HAP-1 (cell line): ENCODE measurements at places on chromosomes 13 and 19.

DNA sequence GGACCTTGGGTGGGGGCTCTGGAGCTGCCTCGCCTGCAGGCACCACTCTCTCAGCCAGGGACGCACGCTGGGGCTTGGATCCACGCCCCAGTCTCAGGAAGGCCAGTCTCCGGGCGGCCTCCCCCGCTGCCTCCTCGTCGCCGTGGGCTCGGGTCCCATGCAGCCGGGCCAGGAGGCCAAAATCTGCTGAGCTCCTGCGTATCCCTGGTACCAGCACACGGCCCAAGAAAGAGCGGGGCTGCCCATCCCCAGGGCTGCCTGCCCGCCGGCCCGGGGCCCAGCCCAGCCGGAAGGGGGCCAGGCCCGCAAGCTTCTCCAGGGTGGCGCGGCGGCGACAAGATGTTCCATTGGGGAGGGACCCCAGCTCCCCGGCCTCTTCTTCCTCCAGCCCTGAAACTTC lies 6.7 kb downstream of the EXOC3L2 start:
- DNase-seq = no peak

DNA sequence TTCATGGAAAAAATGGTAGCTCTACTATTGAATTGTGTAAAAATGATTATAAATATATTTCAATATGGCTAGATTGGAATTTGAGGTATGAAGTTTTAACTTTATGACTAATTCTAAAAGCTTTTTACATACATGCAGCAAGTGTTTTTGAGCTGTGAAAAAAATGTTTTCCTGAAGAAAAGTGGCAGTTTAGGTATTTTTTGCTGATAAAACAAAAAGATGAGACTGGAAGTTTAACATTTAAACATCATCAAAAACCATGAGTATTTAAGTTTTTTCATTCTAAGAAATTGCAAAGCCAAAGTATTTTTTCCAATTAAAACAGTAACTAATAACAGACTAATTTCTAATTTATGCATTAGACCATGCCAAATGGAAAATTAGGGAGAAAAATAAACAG lies 751.1 kb downstream of the FGF9 start:
- DNase-seq = no peak

DNA sequence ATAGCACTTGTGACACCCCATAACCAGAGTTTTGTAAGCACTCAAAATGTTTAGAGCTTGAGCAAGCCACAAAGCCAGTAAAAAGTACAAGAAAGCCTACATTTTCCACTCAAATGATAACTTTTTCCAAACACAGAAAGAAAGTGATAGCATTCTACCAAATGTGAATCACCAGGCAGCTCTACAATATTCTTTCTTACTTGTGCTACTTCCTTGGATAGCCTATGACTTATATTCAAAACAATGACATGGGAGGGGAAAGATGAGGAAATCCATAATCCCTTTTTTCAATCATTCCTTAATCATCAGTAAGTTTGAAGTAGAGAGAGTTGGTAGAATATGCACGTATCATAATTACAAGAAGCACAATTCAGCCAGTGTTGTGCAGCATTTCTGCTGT lies 650.8 kb upstream of the PCDH9 start:
- no peak for DNase-seq

DNA sequence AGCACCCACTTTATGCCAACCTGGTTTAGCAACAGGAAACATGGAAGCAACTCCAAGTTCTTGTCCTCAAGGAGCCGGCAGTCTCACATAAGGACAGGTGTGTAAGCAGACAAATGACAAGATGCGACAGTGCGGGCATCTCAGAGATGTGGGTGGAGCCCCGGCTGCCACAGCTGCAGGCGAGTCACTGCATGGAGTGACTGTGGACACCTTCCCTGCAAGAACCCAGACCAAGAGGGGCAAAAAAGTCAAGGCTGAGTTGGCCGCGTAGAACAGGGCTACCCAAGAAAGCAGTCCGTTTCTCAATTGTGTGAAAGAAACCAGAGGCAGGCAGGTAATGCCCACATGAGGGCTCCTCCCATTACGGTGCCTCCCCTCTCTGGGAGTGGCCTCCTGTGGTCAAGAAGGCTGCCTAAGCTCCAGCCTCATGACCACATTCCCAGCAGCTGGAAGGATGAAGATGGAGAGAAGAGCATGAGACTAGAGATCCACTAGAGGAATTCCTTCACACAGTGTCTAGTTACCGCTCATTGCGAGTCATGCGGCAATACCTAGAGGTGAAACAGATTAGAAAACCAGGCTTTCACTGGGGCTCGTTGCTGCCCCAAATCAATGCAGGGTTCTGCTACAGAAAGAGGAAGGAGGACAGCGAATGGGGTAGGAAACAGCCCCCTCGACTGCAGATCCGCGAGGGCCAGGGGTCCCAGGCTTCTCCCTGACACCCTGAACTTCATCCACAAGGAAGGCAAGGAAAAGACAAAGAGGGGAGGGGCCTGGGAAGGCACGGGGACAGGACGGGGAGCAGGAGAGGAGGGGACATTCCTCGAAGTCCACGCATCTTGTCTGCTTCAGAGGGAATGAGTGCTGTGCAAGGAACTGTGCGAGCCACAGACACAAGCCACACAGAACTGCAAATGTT lies 80.2 kb downstream of the SPACA7 start:
- no peak for DNase-seq
